Stimulated activated naive CD8-positive, alpha-beta T cell treated with anti-CD3 and anti-CD28 coated beads, Interleukin-15, amount 100 ng/mL, for 72 hours (primary cell): ENCODE measurements at places on chromosomes 16 and 17.

- no peak for DNase-seq
Observed at GRCh38 chr17:11242411-11242810, 1.4 kb downstream of the SHISA6 start.

DNA sequence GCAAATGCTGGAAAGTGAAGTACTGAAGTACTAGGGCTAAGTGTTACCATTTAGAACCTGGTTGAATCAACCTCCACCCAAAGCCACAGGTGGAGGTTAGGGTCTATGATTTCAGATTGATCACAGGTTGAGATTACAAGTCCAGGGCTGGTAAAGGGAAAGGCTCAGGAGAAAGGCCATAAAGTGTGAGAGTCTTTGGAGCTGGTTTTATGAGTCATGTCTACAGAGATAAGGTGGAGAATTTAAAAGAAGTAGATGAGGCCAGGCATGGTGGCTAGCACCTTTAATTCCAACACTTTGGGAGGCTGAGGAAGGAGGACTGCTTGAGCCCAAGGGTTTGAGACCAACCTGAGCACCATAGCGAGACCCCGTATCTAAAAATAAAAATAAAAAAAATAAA, 221.7 kb upstream of the CDH11 start:
- DNase-seq, result no peak

DNA sequence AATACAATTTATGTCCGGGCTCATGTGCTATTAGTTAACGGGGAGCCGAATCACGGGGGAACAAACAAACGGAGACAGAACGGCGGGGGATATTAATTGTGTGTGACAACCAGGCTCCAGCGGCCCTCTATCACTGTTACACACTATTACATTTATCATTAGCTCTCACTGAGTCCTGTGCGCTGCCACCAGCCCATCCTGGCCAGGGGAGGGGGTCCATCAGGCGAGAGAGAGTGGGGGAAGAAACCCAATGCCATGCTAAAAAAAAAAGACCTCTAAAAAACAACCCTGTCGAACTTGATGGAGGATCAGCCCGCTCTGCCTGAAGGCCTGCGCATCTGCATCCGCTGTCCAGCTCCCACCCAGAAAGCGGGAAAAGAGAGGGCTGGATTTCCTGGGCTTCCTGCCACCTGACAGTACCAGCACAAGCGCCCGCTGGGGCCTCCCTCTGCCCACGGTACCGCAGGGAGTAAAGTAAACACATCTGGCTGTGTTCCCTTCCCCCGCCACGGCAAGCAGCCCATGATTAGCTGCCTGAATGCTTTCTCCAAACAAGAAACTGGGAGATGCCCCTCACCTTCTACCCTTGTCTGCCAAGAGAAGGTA, 41.7 kb downstream of the PIPOX start:
- no peak for DNase-seq

DNA sequence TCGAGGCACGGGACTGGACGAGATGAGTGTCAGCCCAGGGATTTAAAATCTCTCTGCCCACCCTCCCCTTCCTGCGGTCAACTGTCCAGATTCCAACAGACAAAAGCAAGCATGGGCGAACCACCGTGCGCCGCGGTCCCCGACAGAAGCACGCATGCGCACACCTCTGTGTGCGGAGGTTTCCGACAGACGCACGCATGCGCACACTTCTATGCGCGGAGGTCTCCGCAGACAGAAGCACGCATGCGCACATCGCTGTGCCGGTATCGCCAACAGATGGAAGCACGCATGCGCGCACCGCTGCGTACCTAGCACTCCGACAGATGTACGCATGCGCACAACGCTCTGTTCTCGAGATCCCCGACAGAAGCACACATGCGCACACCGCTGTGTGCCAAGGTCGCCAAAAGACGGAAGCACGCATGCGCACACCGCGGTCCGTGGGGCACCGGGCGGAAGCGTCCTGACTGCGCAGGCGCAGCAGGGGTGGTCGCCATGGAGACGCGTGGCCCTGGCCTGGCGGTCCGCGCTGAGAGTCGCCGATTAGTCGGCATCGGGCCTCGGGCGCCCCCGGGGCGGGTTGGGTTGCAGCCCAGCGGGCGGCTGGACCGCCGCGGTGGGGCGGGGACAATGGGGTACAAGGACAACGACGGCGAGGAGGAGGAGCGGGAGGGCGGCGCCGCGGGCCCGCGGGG, 57.4 kb upstream of the RPH3AL start:
- DNase-seq, result peak; percentile 99

DNA sequence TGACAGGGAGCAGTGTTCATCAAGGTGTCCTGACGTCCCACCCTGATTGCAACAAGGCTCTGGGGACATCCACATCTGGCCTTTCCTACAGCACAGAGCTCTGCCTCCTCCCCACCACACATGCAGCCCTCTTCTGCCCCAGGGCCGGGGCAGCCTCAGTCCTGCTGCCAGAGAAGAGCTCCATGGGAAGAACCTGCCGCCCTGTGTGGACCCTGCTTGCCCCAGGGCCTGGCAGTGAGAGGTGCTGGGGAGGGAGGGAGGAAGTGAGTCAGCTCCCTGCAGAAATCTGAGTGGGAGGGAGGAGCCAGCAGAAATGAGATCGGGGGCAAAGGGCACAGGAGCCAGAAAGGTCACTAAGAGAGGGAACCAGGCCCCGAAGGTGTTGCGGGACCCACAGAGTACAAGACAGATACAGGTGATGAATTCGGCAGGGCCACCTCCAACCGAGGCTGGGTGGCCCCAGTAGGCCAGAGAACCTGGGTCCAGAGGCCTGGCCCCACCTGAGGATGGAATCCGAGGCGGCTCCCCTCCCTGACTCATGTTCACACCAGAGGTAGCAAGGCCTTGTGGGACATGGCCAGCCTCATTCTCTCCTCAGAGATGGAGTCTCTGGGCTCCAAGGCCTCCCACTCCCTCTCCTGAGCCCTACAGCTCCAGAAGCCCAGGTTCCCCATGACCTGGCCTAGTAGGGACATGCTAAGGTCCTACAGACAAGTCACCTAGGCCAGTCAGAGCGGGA, 24.8 kb downstream of the MYO18A start:
- peak; percentile 63 for DNase-seq

DNA sequence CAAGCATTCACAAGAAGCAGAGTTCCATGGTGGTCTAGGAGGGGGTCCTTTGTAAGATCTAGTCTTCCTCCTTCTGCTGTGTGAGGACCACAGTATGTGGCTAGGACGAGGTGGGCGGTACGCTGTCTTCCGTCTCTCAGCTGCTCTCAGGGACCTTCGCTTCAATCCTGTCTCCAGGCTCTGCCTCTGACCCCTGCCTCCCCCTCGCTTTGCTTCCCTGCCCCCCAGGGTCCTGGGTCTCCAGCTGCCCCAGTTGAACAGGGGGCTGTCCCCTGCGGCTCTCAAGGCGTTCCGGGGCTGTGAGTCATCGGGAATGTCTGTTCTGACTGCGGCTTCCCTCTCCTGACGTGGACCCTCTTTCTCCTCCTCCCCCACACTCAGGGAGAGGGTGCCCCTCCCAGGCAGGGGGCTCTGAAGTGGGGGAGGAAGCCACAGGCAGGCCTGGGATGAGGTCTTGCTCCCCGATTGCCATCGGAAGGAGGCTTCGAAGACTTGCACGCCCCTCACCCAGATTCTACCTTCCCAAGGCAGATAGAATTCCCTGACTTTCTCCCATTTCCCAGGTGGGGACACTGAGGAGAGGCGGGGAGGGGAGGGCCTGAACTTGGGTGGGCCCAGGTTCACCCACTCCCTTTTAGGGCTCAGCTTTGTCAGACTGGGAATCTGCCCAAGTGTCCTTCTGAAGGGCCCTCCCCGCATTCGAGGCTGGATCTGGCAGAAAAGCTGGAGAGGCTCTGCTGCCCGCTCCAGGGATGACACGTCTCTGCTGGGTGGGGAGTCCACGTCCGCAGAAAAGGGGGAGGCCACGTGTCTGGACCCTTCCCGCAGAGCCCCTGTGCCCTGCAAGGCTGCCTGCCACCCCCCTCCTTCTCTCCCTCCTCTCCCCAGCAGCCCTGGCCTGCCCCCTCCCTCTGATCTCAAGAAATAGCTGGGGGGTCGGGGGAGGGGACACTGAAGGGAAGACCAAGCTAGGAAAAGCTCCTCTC, 9.1 kb upstream of the COL1A1 start:
- DNase-seq, result no peak

DNA sequence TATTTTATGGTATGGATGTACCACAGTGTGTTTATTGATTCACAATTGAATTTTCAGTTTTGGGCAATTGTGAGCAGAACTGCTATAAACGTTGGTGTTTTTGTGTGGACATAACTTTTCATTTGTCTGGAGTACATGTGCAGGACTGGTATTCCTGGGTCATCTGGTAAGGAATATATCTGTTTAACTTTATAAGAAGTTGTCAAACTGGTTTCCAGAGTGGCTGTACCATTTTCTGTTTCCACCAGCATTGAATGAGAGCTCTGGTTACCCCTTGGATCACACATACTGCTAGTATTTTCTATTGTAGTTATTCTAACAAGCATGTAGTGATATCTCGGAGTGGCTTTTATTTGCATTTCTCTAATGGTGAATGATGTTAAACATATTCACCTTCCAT, 24.3 kb downstream of the TMEM238L start:
- DNase-seq, result no peak

GRCh38 chr16:61471737-61472136, 564.5 kb downstream of the CDH8 start:
- no peak for DNase-seq

- DNase-seq, result no peak
Observed at GRCh38 chr17:81509207-81509971, 3.2 kb downstream of the ACTG1 start.

GRCh38 chr17:80191865-80192661, 22.2 kb downstream of the CARD14 start:
- DNase-seq, result no peak

DNA sequence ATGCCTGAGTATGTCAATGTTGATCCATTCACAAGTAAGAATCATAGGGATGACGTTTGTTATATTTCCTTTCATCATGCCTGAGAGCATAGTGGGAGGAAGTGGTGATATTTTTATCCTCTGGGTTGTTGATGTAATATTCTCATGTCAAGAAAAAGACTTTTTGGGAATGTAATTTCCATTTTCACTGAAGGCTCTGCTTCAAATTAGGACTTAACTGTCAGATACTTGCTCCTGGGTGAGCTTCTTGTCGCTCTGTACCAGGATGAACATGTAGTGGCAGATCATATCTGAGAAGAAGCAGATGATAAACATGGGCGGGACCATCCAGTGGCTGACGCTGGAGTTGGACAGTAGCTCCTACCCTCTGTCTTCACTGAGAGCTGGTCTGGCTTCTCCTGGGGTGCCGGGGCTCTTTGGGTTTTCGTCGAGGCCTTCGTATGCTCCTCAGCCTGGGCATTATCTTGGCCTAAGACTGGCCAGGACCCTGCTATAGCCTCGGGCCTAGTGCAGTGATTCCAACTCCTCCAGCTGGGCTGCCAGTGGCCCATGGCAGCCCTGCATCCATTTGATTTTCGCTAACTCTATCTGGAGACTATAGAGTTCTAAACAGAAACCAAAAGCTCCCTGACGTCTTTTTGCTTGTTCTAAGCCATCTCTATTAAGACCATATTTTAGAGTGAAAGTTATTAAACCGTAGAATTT, 19.7 kb downstream of the CYB5B start:
- no peak for DNase-seq

DNA sequence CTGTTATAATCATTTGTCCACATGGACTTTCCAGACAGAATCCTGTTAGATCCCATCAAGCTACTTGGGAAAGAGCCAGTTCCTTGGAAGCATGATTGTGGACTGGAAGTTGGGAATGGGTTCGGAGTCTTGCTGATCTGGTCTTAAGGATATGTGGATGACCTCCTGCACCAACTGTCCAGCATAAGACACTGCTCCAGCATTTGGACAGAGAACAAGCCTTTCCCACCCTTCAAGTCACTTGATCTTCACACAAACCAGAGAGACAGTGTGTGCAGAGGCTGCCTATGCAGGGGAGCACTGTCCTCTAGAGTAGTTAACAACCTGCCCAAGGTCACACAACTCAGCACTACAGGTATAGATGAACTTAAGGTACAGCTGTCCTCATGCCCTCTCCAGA, 5.8 kb upstream of the MT1B start:
- no peak for DNase-seq
